Mucosa of gallbladder (tissue), 1 donor: ENCODE measurements at places on chromosomes 7 and 10.

- peak; percentile 24 for DNase-seq
These were observed 867.5 kb downstream of the NRG3 start for GRCh38 chr10:82742478-82742877.

- DNase-seq: no peak
These were observed 27.3 kb downstream of the SEC23IP start for GRCh38 chr10:119919826-119920225.

DNA sequence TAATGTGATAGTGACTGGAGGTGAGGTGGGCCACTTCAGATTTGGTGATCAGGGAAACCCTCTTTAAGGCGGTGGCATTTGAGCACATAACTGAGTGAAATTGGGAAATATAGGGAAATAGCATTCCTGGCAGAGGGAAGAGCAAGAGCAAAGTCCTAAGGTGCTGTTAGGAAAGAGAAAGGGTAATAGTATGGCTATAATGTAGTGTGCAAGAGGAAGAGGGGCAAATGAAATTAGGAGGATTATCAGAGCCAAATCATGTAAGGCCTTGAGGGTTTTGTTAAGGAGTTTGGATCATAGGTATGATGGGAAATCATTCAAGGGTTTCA, 27.8 kb upstream of the CYP26C1 start:
- DNase-seq: no peak

DNA sequence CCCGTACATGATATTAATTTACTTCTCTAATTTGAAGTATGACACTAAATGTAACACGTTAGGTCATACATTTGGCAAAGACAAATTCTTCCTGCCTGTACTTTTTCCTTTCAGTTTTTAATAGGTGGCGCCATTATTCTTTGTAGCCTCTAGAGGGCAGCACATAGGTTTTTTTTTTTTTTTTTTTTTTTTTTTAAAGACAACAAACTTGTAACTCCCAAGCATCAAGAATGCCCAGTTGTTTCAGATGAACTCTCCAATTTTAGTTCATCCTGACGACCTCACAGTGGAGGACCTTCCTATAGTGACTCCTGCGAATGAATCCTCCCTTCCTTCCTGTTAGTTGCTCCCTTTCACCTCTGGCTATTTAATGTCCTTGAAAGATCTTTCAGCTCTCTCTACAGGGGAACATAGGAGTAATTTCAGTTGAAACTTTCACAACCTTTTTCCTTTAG, 139.3 kb upstream of the HDAC9 start:
- DNase-seq: no peak

GRCh38 chr10:11687779-11688447, 54.3 kb upstream of the ECHDC3 start:
- peak; percentile 38 for DNase-seq

GRCh38 chr10:7093368-7093767, 317.5 kb downstream of the SFMBT2 start:
- no peak for DNase-seq
